ENCODE measurements at places on chromosomes 6 and 20.

- peak; percentile 35 for DNase-seq
These were observed 463 bp upstream of the HLA-DMB start for GRCh38 chr6:32941214-32941768.

DNA sequence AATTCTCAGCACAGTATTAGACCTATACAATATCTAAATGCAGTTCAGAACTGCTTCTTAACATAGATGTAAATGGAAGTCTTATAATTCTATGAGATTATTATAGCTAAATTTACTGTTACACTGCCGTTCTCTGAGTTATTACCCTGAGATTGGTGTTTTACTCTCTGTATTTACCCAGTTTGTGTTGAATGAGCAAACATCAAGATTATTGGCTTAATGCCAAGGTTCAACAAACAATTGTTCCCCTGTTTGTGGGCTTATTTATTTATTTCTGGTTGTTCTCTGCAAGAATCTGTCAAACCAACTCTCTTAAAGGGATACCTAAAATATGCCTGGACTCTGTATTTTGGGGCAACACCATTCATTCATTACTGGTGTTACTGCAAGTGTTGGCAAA is 5.2 kb upstream of the STMND1 start:
- no peak for DNase-seq

GRCh38 chr6:89547281-89547680 is 91.3 kb downstream of the LYRM2 start:
- DNase-seq = no peak

DNA sequence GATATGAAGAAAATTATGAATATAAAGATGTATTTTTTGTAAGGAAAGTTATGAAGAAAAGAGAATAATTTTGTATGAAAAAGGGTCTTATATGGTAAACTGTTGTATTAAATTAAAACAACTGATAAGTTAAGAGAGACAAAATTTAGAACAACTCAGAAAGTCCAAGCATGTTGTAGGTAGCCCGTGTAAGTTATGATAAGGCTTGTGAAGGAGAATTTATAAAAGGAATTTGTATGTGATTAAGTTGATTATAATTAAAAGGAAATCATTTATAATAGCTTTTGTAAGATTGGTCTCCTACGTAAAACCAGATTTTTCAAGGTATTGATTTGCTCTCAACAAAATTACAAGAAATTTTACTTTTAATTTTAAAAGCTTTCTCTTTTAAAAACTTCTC is 1579.3 kb downstream of the HACE1 start:
- no peak for DNase-seq

DNA sequence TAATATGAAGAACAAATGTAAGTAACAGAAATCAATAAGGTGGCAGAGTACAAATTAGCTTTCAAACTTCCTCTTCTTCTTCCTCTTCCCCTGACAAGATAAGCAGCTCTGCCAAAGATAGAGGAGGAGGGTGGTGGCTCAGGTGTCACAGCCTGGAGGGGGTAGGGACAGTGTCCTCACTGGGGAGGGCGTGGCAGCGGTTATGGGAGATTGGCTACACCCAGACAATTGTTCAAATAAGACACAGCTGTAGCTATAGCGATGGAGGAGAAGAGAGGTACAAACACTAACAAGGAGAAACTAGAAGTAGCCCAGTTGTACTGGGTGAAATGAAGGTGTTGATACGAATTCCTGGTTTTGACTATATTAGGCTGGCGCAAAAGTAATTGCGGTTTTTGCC is 198.5 kb downstream of the TBXT start:
- DNase-seq = no peak

GRCh38 chr6:167244064-167244960 is 46.8 kb upstream of the UNC93A start:
- no peak for DNase-seq

DNA sequence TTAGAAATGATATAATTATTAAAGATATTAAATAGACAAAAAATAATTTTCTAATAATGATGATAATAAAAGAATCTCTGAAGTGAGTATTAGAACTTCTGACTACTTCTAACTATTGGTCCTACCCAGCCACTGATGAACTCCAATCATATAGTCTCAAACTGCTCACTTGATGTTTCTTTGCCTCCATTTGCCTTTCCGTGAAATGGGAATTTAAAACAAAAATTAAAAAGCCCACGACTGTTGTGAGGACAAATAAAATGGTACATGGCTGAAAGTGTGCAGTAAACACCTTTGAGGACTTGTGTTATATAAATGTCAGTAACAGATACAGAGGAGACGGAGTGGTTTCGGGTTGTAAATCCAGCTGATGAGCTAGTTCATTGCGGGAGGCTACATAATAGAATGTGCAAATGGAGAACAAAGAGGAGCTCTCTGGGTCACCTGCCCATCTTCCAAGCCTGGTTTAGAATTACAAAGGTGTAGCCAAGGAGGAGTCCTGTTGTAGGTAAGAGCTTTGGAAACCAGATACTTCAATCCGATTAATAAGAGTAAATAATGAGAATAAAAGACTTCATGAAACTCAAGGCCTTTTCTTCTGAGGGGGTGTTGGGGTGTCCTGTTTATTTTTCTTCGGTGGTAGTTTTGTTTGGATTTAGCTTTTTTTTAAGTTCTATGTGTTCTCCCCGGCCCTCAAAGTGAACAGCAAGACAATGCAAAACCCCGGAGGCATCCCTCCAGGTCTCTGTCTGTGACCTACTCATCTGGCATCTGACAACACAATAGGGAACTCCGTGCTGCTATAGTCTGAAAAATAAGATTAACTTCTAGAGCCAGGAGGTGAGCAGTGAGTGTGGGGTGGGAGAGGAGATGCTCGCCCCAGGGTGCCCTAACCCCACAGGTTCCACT is 4.4 kb upstream of the PXDC1 start:
- DNase-seq = no peak

DNA sequence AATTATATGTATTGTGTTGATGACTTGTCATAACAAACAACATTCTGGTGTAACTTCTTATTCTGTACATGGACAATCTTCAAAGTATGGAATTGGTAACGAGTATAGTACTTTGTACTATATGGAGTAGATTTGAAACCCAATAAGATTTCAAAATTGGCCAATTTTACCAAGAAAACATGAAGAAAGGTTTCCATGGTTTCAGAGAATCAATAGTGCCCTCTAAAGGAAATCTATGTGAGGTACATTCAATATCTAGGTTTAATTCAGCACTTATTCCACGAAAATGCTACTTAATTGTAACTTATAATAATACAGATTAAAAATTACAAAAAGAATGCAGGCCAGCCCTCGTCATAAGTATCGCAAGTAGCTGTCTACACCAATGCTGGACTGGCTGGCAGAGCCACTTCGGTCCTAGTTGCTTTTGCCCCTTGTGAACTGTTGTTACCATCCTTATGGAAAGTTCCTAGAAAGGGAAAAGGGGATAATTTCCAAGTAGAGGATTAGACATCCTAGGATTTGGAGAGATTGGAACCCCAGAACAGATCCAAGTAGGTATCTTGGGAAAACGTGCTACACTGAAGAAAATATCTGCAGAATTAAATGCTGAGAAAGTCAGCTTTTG is 70.9 kb downstream of the LCA5 start:
- no peak for DNase-seq

- DNase-seq = no peak
These were observed 116.2 kb downstream of the ISM1 start for GRCh38 chr20:13337090-13337784.

DNA sequence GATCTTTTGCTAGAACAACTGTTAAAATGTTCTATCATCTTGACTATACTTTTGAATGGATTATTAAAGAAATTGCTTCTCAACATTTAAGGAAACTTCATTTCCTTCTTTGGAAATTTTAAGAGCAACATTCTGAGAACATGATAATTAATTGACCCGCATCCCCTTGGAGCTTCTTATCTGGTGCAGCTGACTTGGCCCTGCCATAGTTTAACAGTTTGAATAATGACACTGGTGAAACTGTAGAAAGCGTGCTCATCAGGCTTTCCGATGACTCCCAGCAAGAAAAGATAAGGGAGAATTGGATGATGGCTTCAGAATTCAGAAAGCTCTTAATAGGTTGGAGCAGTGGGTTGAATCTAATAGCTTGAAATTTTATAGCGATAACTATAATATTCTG is 38.1 kb downstream of the SNX9 start:
- DNase-seq = no peak

DNA sequence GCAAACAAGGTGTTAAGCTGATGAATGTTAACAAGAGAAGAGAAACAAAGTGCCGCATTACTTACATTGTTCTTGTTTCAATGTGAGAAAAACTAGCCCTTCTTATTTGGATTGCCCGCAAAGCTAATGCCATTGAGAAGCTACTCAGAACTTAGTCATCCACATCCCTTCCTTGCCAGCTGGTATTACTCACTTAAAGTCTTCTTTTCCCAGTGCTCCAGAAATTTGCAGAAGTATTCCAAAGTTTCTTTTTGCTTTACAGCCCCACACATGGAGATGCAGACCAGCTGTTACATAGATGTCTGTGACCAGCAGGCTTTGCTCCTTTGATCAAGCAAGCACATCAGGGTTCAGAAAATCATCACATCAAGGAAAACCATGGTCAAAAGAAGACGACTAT is 529.0 kb downstream of the TBC1D32 start:
- no peak for DNase-seq

GRCh38 chr6:169556758-169557548 is 144.9 kb downstream of the WDR27 start:
- peak; percentile 42 for DNase-seq

- DNase-seq = no peak
These were observed 32.8 kb downstream of the CD40 start for GRCh38 chr20:46150943-46151342.

GRCh38 chr6:33993653-33994471 is 152.0 kb downstream of the GRM4 start:
- no peak for DNase-seq

- DNase-seq = no peak
These were observed 8.0 kb downstream of the HLA-DQA1 start for GRCh38 chr6:32645047-32645703.

GRCh38 chr20:57034001-57034400 is 232.4 kb downstream of the BMP7 start:
- no peak for DNase-seq

DNA sequence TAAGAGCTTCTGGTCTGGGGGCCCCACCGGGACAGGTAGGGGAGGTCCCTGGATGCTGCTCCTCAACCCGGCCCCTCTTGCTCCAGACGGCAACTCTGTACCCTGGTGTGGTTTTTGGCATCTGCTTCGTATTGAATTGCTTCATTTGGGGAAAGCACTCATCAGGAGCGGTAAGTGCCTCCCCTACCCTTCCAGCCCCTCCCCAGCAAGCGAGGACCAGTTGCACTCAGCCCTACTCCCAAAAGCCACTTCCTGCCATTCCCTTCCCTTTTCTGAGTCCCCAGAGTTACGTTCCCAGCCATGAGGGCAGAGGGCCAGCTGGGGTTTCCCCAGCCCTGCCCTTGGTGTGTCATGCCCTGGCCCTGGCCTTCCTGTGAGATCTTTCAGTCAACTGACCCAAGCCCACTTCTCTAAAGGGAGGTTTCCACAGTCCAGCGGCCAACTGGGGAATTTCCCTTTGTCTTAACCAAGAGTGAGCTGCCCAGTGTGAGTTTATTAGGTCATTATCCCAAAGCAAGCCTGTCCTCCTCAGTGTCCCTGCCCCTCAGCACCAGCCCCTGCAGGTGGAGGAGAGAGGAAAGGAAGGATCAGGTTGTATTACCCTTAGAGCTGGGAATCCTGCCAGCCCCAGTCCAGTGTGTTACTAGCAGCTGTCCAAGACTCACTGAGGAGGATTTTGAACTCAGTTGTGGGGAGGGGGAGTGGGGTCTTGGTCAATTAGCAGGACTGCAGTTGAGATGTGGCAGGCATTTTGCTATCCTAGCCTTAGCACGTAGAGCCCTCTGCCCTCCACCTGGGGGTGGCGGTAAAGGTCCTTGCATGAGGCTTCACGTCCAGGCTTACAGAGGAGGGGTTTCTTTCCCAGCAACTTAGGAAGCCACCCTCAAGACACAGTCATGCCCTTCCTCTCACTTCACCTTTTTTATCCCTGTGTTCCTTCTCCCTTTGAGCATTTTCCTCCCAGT is 45.8 kb downstream of the TM9SF4 start:
- DNase-seq = peak; percentile 38

DNA sequence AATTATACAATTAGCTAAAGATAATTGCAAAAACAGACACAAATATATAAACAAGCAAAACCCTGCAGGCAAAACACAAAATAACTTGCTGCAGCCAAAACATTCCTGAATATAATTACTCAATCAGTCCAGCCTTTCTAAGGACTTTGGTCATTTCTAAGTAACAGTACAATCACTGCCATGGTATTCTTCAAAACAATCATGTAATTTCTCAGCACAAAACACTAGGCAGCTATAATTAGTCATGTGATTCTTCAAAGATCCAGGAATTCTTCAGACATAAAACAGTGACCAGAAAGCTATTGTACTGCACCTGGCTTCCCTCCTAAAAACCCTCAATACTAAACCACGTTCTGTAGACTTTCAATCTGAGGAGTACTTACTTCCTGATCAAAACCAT is 881.1 kb downstream of the EPHA7 start:
- no peak for DNase-seq

DNA sequence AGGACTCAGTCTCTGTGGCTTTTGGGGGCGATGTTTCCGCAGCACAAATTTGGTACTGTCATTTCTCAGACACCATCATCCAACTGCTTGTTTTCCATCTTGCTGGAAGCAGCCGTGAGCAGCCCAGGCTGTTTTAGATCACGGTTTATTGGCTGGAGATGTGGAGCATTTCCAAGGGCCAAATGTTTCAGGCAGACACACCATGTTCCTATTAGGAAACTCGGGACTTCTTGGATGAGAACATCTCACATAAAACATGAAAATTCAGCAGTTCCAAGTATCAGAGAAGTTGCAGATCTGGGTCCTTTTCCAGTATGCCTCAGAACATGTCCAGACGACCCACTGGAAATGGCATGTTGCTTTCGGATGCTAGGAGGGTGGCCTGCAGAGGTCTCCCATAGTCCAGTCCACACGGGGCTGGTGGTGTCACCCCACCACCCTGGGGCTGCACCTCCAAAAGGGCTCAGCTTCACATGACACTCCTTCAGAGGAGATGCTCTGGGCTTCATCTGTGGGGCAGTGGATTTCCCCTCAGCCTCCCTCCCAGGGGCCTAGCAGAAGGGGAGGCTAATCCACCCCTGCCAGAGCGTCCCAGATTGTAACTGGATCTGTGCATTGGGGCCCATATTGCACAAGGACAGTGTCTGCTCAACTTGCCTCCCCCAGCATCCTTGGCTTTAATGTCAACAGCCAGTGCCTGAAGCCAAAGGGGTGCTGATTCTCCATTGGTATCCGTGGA is 176.3 kb downstream of the SCP2D1 start:
- DNase-seq = no peak

- no peak for DNase-seq
These were observed 145.8 kb downstream of the PACRG start for GRCh38 chr6:162873537-162873936.

GRCh38 chr20:17845701-17846475 is 122.7 kb downstream of the SNX5 start:
- no peak for DNase-seq

- no peak for DNase-seq
These were observed 848.1 kb upstream of the EYS start for GRCh38 chr6:66555082-66555481.

GRCh38 chr20:25145131-25145530 is 50.4 kb upstream of the ENTPD6 start:
- DNase-seq = no peak
